Stimulated activated CD8-positive, alpha-beta memory T cell treated with anti-CD3 and anti-CD28 coated beads, Interleukin-4, amount 100 ng/mL, for 24 hours (primary cell): ENCODE measurements at places on chromosomes 2 and 18.

DNA sequence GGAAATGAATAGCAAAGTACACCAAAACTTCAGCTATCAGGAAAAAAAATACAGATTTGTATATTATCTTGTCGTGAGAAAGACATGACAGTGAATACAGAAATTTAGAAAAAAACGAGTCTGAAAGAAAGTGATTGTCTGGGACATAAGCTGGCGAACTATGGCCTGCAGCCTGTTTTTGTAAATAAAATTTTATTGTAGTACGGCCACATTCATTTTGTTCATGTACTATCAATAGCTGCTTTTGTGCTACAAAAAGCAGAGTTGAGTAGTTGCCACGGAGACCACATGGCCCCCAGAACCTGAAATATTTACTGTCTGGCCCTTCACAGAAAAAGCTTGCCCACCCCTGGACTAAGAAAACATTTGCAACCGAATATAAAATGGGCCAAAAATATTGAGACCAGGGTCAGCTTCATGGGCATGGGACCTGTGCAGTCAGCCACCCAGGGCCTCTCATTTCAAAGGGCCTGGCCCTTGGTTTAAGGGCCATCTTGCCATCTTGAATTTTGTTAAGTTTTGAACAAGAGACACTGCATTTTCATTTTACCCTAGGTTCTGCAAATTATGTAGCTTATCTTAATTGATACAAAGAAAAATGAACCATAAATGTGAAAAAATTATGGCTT, 17.9 kb downstream of the ANTXR1 start:
- no peak for DNase-seq

DNA sequence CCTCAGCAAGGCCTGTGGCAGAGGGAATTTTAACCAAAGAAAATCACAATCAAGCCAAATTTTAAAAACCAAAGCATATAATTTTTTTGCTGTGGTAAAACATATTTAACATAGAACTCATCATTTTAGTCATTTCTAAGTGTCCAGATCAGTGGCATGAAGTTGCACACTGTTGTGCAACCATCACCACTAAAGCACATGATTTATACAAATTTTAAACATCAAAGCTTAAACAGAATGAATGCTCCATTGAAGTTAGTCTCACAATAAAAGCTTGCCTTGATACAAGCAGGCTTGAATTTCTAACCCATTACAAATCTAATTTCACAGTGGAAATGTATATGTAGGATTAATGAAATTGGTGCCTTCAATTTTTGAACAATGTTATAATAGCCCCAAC, 31.2 kb downstream of the FTCDNL1 start:
- no peak for DNase-seq

DNA sequence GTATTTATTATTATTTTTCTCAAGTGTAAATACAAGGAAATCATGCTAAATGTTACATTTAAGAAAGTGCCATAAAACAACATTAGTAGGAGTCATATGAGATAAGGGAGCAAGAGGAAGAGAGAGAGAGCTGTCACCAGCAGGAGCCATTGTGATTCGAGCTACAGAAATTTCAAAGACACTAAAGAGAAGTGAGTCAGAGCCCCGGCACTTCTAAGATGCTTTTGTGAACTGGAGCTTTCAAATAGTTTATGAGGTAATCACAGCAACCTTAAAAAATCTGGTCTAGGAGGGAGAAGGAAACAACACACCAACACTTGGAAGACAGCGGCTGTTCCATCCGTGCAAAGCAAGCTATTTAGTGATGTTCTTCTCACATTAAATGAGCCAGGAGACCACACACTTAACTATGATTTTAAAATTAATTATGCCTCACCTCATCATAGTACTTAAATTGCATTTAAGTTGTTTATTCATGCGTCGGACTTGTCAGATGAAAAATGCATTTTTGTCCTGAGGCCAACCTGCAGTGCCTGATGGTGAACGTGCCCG, 382.7 kb upstream of the SALL3 start:
- no peak for DNase-seq

GRCh38 chr2:238369591-238370040, 49.3 kb downstream of the TRAF3IP1 start:
- no peak for DNase-seq

DNA sequence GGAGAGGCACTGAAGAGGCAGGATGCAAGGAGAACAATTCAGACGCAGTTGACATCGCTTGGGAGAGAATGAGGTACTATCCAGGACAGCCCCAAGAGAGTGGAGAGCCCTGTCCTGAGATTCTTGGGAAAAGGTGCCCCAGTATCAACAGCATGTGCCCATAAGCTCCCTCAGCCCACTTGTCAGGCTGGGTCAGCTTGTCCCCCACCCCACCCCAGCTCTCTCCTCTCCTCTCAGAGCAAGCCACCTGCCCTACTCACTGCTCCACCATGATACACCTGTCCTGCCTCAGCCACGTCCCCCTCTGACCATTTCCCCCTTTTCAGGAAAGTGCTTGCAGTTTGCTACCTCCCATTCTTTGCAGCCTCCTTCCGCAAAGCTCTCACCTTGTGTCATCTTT, 111.8 kb downstream of the XRCC5 start:
- DNase-seq, result no peak

DNA sequence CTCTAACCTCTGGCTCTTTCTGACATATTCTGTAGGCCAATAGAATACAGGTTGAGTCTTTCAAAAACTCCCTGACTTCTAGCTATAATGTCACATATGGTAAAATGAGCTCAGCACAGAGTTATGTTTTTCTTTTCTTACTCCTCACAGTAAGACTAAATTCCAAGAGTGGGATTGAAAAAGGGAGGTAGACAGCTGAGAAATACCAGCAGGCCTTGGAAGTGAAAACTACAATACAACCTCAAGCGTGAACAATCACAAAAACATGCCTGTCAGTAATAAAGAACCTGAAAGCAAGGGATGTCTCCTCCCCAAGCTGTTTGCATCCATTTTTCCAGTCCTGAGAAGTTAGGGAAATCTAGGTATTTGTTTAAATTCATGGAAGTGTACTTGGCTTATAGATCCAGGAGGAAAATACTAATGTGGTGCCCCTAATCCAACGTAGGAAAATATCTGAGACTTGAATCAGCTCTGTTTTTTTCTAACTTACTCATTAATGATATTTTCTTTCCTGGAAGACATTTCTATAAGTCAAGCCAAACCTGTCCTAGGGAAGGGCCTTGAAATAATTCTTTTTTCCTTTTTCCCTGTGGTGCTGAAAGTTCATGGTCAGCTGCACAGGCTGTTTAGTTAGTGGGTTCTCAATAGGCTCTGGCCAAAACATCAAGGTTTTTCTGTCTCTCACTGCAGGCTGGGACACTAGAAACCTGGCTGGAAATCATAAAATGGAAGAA, 167.9 kb upstream of the SPATS2L start:
- DNase-seq, result no peak

- no peak for DNase-seq
Observed at GRCh38 chr2:201966691-201967438, 66.8 kb upstream of the FZD7 start.

GRCh38 chr2:135662088-135662487, 79.6 kb upstream of the UBXN4 start:
- DNase-seq, result no peak

GRCh38 chr2:24225499-24226242, 50.8 kb downstream of the FAM228A start:
- no peak for DNase-seq

DNA sequence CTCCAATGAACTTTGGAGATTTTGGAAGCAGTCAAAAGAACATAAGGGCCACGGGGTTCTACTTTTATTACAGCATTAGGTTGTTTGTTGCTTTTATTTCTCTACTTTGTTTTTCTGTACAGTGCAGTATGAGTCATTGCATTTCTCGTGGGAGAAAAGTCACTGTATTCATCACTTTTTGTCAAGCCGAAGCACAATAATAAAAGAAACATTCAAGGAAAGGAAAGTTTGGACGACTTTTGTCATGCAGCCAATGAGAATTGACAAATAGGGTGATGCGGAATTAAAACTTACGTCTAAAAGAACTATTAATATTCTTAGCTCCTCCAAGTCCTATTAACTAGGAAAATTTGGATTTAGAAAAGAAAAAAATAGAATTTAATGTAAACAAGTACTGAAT, 209.9 kb downstream of the TMEM182 start:
- DNase-seq, result no peak

- DNase-seq, result no peak
Observed at GRCh38 chr2:118806797-118807667, 40.4 kb downstream of the EN1 start.

DNA sequence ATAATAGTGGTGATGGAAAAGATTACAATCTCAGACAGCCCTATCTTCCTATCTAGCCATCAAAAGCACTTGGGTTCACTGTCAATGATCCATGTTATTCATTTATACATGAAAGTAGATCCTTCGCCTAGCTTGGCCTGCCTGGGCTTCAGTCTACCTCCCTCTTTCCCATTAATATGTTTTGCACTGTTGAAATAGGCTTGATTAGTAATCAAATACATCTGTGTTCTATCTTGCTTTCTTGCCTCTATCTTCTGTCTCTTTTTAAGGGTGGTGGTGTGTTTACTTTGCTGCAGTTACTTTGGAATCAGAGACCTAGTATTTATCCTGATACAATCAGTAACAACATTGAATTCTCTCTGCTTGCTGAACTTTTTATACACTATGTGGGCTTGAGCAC, 521.2 kb downstream of the TNS1 start:
- no peak for DNase-seq

DNA sequence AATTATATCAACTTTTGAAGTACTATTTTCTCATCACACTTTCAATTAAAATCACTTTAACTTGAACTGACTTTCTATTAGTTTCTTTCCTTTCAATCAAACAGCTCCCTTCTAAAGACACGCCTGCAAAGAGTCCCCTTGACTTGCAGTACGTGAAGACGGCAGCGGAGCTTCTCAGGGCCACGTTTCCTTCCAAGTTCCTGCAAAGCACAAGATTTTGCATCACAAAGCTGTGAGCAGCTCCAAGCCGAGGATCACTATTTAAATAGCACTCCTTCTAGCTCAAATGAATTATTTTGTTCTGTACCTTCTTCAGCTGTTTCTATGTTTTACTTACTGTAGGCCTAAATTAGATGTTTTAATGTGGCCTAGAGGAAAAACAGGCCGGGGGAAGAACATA, 30.8 kb downstream of the SH3YL1 start:
- no peak for DNase-seq

GRCh38 chr18:67525328-67526099, 9.0 kb upstream of the DSEL start:
- no peak for DNase-seq

DNA sequence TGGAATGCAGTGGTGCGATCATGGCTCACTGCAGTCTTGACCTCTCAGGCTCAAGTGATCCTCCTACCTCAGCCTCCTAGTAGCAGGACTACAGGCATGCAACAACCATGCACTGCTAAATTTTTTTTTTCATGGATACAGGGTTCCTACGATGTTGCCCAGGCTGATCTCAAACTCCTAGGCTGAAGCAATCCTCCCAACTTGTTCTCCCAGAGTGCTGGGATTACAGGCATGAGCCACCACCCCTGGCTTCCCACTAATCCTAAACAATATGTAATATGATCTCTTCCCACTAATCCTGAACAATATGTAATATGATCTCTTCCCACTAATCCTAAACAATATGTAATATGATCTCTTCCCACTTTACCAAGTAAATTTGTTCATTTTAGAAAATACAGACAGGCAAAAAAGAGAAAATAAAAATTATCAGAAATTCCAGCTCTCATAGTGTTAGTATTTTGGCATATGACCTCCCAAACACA, 33.7 kb upstream of the C18orf32 start:
- DNase-seq, result no peak

GRCh38 chr2:164794432-164795231, 47.0 kb downstream of the COBLL1 start:
- no peak for DNase-seq

- DNase-seq, result no peak
Observed at GRCh38 chr2:19671311-19671710, 230.5 kb downstream of the TTC32 start.

DNA sequence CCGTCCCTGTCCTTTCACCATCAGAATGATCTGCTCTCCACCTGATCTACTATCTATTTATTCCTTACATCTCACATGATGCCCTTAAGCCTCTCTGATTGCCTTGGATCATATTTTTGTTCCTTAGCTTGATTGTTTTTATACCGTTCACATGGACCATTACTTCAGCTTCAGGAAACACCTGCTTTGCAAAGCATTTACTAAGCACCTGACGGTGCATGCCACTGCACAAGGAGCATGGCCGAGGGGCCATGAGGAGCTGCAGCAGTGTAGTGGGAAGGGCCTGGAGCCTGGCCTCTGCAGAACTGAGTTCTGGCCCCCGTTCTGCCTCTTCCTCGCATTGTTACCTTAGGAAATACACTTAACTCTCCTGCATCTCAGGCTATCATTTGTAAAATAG, 124.1 kb upstream of the NDUFV2 start:
- no peak for DNase-seq

DNA sequence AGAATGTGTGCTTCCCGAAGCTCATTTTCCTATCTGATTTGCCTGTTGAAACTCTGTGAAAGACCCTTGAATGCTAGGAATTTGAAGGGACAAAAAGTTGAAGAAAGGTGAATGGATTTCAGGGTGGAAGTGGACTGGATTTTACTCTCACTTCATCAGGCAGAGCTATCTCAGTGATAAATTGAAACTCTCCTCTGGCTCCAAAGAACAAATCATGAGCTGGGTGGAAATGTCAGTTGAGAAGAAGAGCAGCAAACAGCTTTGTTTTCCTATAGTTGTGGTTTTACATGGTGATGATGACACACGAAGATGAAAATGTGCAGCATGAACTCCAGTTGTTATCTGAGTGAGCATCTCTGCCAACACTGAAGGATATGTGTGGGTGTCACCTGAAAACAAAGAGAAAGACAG, 34.4 kb downstream of the CD28 start:
- no peak for DNase-seq

- no peak for DNase-seq
Observed at GRCh38 chr2:112314856-112315255, 39.5 kb downstream of the ZC3H6 start.

DNA sequence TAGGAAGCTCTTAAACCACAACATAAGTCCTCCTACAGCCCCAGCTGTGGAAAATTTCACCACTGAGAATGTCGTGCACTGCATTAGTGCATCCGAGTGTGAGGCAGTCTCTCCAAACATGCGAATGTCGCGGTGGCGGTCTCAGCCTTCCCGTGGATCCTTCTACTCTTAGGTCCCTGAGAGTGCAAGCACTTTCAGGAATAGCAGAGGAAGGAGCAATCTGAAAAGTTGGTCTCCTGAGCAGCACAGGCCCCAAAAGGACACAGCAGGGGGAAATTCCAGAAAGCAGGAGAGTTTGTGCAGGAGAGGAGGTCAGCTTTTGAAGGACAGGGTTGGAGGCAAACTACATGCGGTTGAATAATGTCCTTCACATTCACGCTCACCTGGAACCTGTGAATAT, 440.5 kb upstream of the SMIM21 start:
- no peak for DNase-seq
